ENCODE measurements at places on chromosomes 6 and 20. TPM values are rescaled to one million over a fixed set of nuclear protein-coding genes. Genes with fewer than 3 reads are reported as not detected.
A peak's percentile ranks its signal among the peaks of the same experiment; 100 is the strongest.

- peak; percentile 70 for DNase-seq
Measured at GRCh38 chr6:122610690-122611455, 668 bp downstream of the PKIB start.

GRCh38 chr6:13357551-13358075 lies 29.3 kb upstream of the TBC1D7 start:
- DNase-seq, result no peak

DNA sequence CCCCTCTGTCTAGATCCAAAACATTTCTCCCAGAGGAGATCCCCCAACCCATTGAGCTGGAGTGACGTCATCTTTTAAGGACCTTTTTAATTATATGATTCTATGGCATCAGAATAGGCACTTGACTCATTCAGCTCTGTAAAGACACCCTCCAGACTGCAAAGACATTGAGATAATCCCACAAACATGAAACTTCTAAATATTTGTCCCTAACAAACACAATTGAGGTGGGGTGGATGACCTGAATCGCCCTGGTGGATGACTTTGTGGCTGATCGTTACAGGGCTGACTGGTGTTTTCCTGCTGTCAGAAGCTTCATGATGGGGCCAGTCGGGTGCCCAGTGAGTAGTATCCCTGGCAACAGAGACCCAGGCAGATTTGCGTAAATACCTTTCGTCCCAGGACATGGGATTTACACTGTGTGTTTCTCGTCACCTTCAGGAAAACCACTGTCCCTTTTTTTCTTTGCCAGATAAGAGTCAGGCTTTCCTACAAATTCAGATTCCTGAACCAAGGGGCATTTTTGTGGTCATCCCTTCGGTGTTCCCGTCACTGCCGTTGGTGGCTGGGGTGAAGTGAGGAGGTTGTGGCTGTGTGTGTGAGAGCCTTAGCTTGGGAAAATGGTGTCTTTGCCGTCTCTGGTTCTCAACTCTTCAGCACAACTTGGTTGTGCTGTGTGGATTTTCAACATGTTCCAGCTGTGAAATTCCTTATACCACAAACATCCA lies 5.3 kb upstream of the PCK1 start:
- no peak for DNase-seq

DNA sequence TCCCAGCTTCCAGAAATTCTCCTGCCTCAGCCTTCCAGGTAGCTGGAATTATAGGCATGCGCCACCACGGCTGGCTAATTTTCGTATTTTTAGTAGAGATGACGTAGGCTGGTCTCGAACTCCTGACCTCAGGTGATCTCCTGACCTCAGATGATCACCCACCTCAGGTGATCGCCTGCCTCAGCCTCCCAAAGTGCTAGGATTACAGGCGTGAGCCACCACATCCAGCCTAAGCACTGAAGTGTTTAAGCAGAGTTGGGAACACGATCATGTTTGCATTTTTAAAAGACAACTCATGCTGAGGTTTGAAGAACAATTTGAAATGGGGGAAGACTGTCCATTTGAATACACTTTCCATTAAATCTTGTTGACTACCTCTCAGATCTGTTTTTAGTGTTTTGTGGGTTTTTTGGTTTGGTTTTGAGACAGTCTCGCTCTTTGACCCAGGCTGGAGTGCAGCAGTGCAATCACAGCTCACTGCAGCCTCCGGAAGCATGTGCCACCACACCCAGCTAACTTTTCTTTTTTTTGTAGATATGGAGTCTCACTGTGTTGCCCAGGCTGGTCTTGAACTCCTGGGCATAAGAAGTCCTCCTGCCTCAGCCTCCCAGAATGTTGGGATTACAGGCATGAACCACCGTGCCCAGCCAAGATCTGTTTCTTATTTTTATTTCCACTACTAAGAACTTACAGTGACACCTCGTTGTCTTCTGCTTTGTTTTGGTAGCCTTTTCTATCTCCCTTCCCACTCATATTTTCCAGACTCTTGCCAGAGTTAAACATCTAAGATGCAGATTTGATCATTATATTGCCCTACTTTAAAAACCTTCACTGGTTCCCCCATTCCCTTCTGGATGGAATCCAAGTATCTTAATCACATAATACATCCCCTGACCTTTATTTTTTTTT lies 5.5 kb downstream of the CASP8AP2 start:
- DNase-seq, result no peak

- no peak for DNase-seq
Measured at GRCh38 chr6:70524721-70525286, 41.9 kb upstream of the SDHAF4 start.

GRCh38 chr20:10093087-10093591 lies 58.4 kb downstream of the ANKEF1 start:
- DNase-seq, result peak; percentile 37

DNA sequence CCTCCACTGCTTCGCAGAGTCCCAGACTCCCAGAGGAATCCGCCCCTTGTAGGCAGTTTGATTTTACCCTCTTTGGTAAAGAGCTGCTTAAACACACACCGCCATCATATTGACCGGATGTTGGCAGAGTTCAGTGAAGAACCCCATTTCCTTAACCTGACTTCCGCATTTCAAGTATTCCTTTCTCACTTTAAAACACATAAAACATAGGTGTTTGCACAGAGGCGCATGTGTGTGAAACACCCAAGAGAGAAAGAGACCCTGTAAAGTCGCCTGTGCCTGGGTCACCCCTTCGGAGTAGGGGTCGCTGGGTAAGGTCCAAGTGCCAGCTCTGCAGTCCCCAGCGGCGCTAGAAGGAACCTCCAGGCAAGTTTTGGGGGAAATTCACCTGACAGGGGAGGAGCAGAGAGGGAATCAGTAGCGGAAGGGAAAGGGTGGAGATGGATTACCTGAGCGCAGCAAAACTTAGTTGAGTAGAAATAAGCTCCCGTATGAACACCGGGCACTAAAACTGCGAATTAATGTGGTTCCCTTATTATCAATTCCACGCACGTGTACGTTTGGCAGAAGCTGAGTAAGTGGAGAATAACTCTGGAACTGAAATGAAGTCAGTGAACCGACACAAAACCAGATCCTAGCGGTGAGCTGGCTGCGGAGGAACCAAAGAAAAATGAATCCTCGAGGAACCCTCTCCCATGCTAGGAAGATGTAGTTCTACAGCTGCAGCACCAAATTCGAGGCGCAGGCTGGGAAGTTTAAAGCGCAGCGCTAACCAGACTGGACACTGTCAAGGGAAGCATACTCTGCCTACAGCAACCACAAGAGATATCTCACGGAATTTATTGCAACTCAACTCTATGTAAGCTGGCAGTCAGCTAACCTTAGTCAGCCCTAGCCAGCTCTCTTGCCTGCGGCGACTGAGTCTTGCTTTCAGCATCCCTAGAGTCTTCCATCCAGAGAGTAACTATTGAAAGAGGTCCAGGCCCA lies 3.5 kb upstream of the HTR1B start:
- no peak for DNase-seq

DNA sequence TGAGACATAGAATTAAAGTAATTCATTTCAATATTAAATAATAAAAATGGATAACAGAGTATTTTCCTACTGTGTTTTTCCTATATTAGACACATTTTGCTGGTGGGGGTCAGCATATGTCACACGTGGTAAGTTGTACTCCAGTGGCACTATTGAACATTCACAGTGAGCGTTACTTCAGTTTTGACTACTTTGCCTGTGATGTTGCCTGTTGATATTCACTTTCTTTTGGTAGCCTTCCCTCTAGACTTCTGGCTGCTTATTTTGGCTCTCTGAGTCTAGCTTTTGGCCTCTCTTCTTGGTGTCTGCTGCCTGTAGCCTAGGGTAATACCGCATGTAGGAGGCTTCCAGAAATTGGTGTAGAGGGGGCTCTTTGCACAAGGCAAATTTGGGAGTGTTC lies 64.4 kb upstream of the TFB1M start:
- no peak for DNase-seq

GRCh38 chr6:42781546-42781795 lies 381 bp upstream of the BICRAL start:
- no peak for DNase-seq

- no peak for DNase-seq
Measured at GRCh38 chr6:137768935-137769334, 98.1 kb upstream of the TNFAIP3 start.

DNA sequence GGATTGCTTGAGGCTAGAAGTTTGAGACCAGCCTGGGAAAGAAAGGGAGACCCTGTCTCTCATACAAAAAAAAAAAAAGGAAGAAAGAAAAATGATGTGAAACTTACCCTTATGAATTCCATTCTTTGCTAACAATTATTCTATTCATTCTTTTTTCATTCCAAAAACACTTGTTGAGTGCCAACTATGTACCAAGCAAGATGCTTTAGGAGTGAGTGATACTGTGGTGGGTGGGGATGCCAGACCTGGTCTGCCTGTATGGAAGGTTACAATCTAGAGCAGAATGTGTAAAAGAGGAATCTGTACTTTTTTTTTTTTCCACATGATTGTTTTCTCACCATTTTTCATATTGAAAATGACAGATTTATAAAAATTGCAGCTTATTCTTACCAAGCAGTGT lies 73.8 kb upstream of the TULP1 start:
- no peak for DNase-seq

DNA sequence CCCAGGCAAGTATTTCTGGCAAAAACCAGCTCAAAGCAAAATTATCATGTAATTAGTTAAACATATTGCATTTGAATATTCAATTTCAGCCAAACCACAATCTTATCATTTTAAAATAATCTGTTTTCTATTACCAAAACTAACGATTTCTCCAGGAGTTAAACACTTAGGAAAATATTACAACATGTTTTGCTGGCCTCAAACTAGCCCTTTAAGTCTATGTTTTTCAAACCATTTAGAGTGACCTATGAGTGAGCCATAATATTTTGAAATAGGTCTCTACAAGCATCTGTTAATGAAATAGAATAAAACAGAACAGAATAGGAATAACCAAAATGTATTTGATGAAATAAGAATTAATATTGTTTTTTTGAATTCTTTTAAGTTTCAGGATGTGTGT lies 370.9 kb downstream of the COL12A1 start:
- DNase-seq, result no peak

- no peak for DNase-seq
Measured at GRCh38 chr20:38985603-38986170, 23.5 kb downstream of the DHX35 start.

DNA sequence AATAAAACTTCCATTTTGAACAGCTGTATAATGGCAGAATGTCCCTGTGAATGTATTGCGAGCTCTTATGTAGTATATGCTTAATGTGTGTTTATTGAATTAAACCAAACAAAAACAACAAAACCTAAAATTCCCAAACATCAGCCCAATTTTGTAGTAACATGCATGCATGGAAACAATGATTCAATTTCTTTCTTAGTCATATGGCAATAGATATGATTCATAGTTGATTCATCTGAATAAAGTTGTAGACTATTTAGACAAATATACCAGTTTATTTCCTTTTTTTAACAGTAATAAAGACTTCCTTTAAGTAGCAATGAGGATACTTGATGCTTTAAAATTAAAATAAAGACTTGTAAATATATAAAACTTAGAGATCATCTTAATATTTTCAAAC lies 670.6 kb downstream of the CD109 start:
- DNase-seq, result no peak

DNA sequence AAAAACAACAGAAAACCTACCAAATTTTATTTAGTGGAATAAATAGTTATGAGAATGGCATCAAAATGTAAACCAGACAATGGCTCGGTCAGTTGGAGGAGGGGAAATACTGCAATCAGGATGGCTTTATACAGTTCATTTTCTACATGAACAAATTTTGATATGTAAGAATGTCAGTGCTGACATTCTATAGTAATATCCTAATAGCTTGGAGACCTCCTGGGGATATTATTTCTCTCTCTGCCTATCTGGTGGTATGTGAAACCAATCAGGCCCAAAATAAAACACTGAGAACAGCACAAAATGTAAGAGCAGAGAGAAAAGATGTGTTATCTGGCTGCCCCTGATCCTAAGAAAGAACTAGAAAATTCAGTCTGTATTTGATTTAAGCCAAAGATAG lies 327.7 kb downstream of the UBE3D start:
- no peak for DNase-seq

GRCh38 chr6:126475449-126475848 lies 135.5 kb downstream of the CENPW start:
- no peak for DNase-seq

DNA sequence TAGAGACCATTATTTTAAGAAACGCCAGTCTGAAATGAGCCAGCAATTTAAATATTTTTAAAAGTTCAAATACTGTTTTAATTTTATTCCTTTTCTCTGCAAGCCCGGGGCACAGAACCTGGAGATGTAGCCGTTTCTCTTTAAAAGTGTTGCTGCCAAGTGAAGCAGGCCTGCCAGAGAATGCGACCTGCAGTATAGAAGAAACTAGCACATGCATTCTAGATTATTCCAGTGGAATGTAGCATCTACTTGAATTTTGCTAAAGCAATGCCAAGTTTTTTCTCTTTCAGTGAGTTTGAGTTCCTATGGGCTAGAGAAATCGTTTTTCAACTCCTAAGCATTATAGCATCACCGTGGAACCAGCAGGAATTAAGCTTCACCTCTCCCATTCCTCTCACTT lies 101.3 kb downstream of the QRSL1 start:
- DNase-seq, result no peak

DNA sequence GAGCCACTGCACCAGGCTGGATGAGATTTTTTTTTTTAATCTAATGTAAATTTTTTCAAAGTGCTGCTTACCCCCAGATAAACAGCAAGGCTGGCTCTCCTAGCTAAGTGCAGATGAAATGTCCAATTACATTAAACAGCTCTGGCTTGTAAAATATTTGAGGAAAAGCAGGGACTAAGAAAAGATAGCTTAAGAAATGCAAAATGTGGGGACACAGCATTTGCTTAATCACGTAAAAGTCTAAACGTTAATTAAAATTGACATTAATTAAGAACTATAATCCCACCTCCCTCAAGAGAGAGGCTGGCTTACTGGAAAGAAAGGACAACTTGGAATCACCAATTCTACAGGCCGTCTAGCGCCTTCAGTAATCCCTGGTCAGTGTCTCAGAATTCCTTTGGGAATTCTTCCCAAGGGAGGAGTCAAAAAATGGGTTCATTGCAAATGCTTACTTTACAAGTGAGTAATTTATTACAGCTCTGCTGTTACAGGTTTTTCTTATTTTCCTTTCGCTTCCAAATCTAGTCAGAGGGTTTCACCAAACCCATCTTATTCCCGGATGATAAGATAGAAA lies 13.6 kb upstream of the MARCKS start:
- DNase-seq, result no peak

GRCh38 chr6:167141667-167142432 lies 15.9 kb downstream of the GPR31 start:
- DNase-seq, result peak; percentile 21

The PRICKLE4 gene
- total RNA-seq, result 2.4 TPM

The GABRR2 gene
- total RNA-seq, result 0.45 TPM

The HLA-DQA2 gene
- not detected for total RNA-seq

The CFB gene
- total RNA-seq, result 2.2 TPM

The BFSP1 gene
- total RNA-seq, result 1.5 TPM

The BMP5 gene
- total RNA-seq, result 17.4 TPM

The DDR1 gene
- 139 TPM for total RNA-seq

The SSTR4 gene
- total RNA-seq, result 0.54 TPM

The SAMD3 gene
- total RNA-seq, result 26.0 TPM

The STK4 gene
- 35.0 TPM for total RNA-seq
